Ovary (tissue), 10 donors: ENCODE measurements at places on chromosomes 16 and 17. TPM values are rescaled to one million over a fixed set of nuclear protein-coding genes. Genes with fewer than 3 reads are reported as not detected.

The PRSS21 gene
- polyA plus RNA-seq, result not detected

The CAMTA2 gene
- polyA plus RNA-seq, result 21.6 TPM

GRCh38 chr17:74217037-74217730 is 3.8 kb downstream of the TTYH2 start:
- DNase-seq, result no peak

The PYDC1 gene
- polyA plus RNA-seq, result not detected

The ZNF423 gene
- 4.7 TPM for polyA plus RNA-seq

DNA sequence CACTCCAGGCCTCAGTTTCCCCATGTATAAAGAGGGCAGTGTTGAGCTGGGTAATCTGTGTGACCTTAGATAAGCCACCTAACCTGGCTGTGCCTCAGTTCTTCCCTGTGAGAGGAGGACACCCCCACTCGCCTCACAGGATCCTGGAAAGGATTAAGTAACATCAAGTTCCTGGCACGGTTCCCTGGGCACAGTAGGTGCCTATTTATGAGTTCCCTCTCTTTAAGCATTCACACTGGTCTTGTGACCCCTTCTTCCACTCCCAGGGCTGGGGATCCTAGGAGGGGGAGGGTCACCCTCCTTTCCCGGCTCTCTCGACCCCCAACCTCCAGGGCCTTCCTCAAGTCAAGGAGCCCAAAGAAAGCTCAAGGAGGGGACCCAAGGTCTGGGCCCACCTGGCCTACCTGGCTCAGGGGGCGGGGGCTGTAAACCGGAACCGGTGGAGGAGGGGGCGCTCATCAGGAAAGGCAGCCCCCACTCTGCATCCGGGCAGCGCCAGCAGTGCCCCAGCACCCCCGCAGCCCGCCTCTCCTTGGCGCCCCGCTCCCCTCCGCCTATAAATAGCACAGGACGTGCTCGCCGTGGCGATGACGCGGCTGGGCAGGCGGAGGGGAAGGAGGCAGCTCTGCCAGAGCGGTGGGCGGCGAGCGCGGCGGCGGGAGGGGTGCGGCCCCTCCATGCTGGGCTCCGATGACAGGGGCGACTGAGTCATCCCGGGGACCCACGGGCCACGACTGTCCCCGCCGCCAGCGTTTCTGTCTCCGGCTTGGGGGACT is 9.4 kb downstream of the RPL19 start:
- peak; percentile 89 for DNase-seq

DNA sequence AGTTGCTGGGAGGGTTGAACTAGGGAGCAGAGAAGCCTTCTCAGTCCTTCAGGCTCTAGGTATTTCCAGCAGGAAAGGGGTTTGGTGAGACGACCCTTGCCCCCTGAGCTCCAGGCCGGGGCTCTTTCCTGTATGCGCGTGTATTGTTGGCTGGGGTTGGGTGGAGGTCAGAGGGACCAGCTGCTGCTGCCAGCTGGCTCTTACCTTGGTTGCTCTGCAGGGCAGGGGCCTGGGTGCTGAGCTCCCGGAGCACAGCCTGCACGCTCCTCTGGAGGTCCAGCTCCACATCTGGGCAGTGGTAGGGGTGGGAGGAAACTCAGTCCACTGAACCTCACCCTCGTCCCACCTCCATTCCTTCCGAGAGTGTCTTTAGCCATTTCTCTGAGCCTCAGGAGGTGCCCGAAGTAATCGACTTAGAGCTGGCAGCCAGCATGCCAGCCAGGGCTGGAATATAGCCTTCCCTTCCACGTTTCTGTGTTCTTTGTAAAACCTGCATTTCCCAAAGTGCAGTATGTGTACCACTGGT is 28.0 kb downstream of the PIK3R6 start:
- no peak for DNase-seq

GRCh38 chr17:8318010-8318935 is 8.2 kb downstream of the ARHGEF15 start:
- no peak for DNase-seq

The PRAC1 gene
- polyA plus RNA-seq, result not detected

The PERCC1 gene
- polyA plus RNA-seq, result 0.08 TPM

The CORO1A gene
- polyA plus RNA-seq, result 12.2 TPM

- DNase-seq, result no peak
Measured at GRCh38 chr16:9909072-9909825, 273.0 kb downstream of the GRIN2A start.

DNA sequence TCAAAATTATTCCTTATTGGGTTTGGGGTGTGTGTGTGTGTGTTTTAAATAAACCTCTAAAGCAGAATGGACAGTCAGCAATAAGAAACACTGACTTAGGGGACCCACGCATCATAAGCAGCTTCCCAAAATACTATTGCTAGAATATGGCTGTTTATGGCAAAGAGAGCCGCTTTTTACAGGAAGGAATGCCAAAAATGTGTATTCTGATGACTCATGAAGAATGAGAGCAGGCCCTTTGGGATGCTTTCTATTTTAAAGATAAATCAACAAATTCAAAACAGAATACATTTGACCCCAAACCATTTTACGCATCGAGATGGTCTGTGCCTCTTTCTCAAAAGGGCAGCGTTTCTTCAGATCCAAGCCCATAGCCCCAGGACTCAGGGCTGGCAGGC is 37.5 kb downstream of the ARHGAP17 start:
- no peak for DNase-seq

GRCh38 chr16:20740007-20740883 is 1.4 kb downstream of the THUMPD1 start:
- no peak for DNase-seq

- no peak for DNase-seq
Measured at GRCh38 chr17:1808644-1809043, 21.1 kb downstream of the SMYD4 start.

The VPS9D1 gene
- 0.50 TPM for polyA plus RNA-seq

DNA sequence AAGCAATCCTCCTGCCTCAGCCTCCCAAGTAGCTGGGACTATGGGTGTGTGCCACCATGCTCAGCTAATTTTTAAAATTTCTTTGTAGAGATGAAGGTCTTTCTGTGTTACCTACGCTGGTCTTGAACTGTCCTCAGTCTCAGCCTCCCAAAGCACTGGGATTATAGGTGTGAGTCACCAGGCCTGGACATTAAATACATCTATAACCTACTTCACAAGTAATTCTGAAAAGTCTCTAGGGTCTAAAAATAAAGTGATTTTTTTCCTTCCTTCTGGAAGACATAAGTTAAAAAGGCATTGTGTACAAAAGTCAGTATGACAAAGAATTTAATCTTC is 118.3 kb downstream of the PARN start:
- DNase-seq, result no peak

The SOST gene
- 0.30 TPM for polyA plus RNA-seq

GRCh38 chr17:56292578-56292977 is 139.3 kb downstream of the ANKFN1 start:
- no peak for DNase-seq

GRCh38 chr16:11074131-11074530 is 129.8 kb downstream of the CLEC16A start:
- DNase-seq, result no peak

- DNase-seq, result no peak
Measured at GRCh38 chr16:17125671-17126070, 345.1 kb downstream of the XYLT1 start.

GRCh38 chr16:48201515-48202201 is 42.4 kb upstream of the LONP2 start:
- no peak for DNase-seq

DNA sequence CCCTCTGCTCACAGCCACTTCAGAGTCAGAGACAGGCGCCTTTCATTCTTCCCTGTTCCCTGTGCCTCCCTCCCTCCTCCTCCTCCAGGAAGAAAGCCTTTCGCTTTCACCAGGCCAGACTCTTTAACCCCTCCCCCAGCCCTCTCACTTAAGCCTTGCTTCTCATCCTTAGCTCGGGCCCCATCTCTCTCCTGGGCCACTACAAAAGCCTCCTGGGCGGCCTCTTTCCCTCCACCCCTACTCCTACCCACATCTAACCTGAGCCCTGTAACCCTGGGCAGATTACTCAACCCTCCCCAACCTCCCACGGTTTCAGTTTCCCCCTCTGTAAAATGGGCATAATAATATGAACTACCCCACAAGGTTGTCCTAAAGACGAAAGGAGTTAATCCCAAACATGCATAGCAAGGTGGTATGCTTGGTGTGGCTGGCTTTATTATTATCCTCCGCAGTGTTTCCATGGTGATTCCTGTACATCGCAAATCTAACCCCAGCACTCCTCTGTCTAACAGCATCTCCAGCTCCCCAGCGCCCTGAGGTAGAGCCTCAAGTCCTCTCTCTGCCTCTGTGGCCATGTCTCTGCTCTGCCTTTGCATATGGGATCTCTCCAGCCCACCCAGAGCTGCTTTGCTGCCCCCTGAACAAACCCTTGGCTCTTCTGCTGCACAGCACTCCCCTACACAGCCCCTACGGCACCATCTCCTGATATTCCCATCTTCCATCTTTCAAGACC is 17.7 kb downstream of the PIMREG start:
- DNase-seq, result no peak

- DNase-seq, result no peak
Measured at GRCh38 chr16:69620573-69620972, 54.8 kb downstream of the NFAT5 start.

The EVI2B gene
- polyA plus RNA-seq, result 31.9 TPM

GRCh38 chr17:67594115-67594880 is 123.4 kb upstream of the NOL11 start:
- no peak for DNase-seq

DNA sequence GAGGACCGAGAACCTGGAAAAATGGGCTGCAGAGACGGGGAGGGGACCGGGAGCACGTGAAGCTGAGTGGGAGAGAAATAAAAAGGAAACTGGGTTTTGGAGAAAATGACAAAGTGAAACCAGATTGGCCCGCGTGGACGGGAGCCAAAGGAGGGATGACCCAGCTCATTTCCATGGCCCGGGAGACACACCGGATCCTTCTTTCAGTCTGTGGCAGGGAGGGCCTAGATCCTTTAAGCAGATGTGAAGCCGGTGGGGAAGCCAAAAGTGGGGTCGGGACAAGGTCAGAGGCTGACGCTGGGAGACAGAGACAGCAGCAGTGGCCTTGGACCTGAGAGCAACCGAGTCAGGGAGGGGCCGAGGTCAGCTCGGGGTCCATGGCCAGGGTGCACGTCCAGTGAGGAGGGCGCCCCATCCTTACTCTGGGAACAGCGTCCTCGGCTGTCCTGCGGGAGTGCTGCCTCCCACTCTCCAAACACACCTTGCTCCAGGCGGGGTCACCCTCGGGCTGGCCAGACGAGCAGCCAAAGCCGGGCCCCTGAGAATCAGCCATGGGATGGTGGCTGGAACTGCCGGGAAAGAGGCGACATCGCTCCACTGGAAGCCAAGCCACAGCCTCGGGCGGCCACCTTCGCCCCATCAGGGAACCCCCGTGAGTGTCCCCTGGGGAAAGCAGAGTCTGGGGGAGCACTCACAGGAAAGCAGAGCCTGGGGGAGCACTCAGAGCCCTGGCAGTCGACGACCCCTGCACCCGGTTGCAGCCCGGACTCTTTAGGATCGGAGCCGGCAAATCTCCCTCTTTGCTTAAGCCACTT is 17.3 kb downstream of the CA5A start:
- DNase-seq, result peak; percentile 62

The PIRT gene
- polyA plus RNA-seq, result not detected

GRCh38 chr16:1630450-1631213 is 18.5 kb downstream of the CRAMP1 start:
- DNase-seq, result no peak

DNA sequence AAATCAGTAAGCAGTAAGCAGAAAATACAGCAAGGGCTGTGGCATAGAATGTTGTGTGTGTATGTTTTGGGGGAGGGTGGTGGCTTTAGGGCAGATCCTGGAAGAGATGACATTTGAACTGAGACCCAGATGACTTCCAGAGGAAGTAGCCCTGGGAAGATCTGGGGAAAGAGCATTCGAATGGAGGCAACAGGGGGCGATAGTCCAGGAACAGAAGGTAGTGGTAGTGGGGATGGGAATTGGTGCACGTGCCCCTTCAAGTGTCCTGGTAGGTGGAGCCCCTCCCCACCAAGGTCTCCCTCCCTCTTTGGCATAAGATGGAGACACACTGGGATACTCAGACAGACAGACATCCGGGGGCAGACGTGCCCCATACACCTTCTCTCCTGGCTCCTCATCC is 14.1 kb downstream of the ARHGEF15 start:
- no peak for DNase-seq

- peak; percentile 42 for DNase-seq
Measured at GRCh38 chr17:28684963-28685362, 23.0 kb downstream of the SUPT6H start.

GRCh38 chr17:33803199-33803685 is 451.8 kb upstream of the CCL2 start:
- DNase-seq, result no peak

DNA sequence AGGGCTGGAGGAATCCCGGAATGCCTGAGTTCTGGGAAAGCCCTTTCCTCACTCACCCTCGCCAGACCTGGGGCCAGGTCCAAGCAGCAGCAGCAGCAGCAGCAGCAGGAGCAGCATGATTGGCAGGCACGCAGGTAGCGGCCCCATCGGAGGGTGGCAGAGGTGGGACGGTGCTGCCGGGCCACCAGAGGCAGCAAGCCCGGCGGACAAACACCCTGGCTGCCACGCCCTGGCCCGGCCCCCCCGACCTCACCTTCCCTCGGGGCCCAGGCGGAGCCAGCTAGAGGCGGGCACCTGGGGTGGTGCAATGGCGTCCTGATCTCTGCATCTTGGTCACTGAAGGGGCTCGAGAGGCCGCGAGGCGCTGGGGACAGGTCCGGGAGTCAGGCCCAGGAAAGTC is 122.4 kb downstream of the LAT start:
- no peak for DNase-seq

- DNase-seq, result no peak
Measured at GRCh38 chr17:82929676-82930042, 89.8 kb upstream of the ZNF750 start.

DNA sequence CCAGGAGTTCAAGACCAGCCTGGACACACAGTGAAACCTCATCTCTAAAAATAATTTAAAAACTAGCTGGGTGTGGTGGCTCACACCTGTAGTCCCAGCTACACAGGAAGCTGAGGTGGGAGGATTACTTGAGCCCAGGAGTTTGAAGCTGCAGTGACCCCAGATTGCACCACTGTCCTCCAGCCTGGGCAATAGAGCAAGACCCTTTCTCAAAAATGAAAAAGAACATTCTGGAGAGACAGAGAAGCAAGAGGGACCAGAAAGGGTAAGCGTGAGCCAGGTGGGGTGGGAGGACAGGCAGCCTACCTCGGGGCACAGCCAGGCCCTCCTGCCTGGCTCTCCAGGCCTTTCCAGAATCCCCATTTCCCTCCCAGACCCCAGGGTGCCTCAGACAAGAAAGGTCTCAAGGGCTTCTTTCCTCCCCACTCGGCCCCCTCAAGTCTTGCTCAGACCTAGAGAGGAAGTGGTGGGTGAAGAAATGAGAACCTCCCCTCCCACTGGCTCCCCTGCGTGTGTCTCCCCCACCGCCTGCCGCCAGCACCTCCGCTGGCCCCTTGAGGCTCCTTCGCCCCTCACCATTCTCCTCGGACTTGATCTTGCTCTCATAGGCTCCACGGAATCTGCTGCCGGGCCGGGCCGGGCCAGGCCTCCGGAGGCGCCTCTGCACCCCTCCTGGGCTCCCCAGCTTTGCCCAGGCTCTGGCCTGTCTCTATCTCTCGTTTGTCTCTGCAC is 503 bp downstream of the C16orf54 start:
- no peak for DNase-seq
